CD4-positive, alpha-beta T cell (primary cell): ENCODE measurements at places on chromosomes 1 and 21. TPM values are rescaled to one million over a fixed set of nuclear protein-coding genes. Genes with fewer than 3 reads are reported as not detected.
A peak's percentile ranks its signal among the peaks of the same experiment; 100 is the strongest.

DNA sequence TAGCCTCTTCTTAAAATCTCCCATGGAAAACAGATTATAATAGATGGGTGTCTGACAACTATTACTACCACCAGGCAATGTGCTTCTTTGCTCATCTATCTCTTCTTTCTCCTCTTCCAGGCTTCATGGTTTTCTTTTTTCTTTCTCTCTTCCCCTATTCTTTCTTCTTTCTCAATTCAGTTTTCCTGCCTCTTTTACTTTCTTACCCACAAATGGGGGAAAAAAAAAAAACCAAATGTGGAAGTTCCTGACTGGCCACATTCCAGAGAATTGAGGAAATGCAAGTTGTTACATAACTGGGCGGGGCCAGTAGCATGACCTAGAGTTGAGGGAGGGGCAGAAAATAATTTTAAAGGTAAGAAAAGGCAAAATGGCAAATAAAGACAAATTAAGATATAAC lies 10.9 kb upstream of the SMG7 start:
- no peak for DNase-seq

Gene NR0B2
- not detected for total RNA-seq

- no peak for DNase-seq
These were observed 18.0 kb downstream of the IER5 start for GRCh38 chr1:181106479-181106878.

DNA sequence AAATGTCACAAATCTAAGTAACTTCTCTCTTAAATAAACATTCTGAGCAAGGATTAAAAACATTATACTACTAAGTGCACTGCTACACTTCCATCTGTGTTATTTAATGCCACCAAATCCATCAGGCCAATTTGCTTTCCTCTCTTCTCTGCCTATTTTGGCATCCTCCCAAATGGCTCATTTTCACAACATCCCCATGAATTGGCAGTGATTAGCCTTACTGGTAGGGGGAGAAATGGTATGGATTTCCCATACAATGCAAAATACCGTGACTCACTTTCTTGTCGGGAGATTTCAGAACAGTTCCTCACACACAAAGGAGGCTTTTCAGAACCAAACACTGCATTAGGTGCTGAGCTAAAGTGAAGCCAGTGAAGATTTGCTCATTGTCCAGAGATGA lies 195.7 kb downstream of the MIS18A start:
- DNase-seq: no peak

DNA sequence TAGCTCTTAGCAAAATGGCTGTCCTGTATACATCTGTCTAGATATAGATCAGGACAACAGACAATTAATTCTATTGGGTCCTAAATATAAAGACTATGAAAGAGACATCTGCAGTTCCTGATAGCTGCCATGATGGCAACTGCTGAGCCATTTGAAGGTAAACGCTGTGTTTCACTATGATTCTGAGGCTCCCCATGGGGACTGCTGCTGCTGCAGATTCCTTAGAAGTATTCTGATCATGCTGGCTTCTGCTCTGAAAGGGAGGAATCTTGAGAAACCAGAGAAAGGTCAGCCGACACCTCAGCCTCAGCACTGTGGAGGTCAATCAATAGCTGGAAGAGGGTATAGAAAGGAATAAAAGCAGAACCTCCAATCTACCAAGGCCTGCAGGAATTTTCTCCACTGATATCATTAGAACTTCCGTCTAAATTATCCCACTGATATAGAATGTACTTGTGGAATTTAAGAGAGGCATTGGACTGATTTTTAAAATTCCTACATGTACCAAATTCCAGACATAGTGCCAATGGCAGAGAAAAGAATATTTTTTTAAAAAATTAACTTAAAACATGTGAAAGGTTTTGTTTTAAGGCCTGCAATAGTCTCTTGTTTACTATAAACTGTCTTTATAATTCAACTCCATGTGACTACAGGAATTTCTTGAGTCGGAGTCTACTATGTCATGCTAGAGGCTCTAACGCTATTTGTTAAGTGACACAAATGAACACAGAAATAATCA lies 53.2 kb downstream of the DDAH1 start:
- DNase-seq: no peak

Gene OR2AK2
- 0.22 TPM for total RNA-seq

Gene ORC1
- total RNA-seq: 1.1 TPM

DNA sequence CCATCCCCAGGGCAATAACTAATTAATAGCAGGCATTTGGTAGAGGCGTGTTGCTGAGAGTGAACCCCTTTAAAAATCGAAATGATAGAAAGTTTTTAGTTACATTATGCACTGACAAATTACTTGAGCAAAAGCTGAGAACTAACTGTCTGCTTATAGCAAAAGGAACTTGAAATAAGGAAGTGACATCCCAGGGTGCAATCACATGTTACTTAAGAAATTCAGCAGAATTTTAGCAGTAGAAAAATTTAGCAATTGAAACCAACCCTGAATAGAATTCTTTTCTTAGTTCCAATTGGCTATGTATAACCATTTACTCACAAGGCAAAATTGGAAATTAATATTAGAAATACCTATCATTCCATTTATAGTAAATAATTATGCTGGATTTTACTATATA lies 139.5 kb upstream of the SAMSN1 start:
- DNase-seq: no peak

DNA sequence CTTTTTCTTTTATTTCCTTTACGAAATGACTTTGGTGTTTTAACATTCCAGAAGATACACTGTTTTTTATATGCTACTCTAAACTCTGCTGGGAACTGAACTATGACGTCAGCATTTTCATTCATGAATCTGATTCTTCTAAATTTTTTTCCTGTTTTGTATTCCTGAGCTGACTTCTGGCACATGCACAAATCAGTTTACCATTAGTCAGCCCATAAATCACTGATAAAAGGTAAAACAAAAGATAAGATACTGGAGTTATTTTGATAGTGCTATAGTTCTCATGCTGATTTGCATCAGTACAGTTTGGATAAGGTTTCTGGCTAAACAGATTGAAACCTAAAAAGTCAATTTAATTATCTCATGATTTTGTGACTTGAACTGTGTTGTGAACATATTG lies 10.4 kb downstream of the CAMTA1 start:
- no peak for DNase-seq

- no peak for DNase-seq
These were observed 9.4 kb downstream of the RUSC1 start for GRCh38 chr1:155329980-155330598.

DNA sequence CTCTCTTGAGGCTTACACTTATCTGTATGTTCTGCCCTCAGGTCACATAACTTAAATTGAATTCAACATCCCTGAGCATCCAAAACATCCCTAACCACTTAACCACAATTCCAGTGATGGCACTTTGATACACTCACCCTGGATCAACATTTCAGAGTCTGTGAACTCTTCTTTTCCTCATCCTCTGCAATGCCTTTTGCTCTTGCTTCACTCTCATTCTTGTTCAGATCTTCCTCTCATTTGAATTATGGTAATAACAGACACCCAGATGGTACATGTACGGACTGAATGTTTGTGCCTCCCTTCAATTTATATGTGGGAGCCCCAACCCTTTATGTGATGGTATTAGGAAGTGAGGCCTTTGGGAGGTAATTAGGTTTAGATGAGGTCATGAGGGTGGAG lies 33.4 kb downstream of the PTGER3 start:
- DNase-seq: no peak

DNA sequence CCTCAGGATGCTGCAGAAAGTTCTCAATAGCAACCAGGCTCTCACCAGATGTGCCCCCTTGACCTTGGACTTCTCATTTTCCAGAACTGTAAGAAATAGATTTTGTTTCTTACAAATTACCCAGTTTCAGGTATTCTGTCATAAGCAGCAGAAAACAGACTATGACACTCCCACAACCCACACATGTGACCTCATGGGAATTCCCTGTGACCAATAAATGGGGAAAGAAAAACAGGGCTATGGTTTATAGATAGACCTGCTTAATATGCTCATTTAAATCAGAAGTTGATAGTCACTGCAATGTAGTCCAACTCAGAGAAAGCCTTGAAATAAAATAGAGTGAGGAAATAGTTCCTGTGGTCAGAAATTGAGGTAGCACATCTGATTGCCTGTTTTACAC lies 380.9 kb upstream of the PTBP2 start:
- no peak for DNase-seq

- no peak for DNase-seq
These were observed 1.2 kb upstream of the ADPRS start for GRCh38 chr1:36087233-36088123.

- DNase-seq: no peak
These were observed 116.0 kb downstream of the RASAL2 start for GRCh38 chr1:178209935-178210334.

DNA sequence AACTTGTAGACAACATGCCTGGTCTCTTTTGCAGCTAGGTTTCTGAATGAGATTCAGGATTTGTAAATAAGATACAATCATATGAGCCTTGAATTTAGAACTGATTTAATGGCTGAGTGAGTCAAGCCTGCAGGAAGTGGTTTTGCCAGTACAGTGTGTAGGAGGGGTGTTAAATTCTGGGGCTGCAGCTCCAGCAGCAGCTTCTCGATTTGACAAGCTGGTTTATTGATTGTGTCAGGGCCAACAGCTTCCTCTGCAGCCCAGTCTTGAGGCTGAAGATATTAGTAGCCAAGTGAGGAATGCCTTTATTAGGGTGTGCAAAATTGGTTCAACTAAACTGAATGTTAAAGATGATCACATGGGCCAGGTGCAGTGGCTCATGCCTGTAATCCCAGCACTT lies 11.5 kb upstream of the PLA2G5 start:
- peak; percentile 44 for DNase-seq

Gene LDLRAP1
- total RNA-seq: 73.5 TPM

DNA sequence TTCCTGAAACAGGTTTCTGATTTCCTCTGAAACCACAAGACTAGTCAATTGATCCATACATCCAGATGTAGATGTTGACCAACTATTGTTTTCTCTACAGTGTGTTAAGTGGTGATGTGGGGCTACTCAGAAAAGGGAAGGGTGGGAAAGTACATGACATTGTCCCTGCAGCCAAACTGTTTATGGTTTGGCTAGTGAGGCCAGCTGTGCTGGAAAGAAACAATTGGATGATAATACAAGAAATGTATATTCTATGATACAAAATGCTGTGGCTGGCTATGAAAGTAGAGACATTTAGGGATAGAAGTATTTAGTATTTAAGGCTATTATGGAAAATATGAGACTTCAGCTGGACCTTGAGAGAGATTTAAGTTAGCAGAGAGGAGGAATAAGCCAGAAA lies 244.5 kb downstream of the ADGRL2 start:
- no peak for DNase-seq

- DNase-seq: no peak
These were observed 140.9 kb downstream of the TGFBR3 start for GRCh38 chr1:91744953-91745639.

Gene CRB1
- total RNA-seq: 0.25 TPM

Gene KCNC4
- total RNA-seq: 16.5 TPM

DNA sequence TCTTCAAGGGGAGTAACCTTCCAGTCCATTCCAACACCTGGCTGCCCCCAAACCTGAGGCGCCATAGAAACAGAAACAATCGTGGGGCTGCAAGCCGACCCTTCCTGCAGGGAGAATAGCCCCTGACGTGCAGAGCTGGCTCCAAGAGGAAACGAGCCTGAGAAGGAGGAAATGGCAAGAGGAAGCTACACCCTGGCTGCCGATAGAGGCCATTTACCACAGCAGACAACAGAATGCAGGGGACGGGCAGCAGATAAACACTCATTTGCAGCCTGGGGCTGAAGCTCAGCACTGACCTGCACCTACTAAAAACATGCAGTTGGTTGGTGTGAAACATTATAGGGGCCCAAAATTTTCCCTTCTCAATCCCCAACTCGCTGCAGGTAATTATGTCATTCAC lies 8.7 kb upstream of the TDRD10 start:
- peak; percentile 45 for DNase-seq
